Lung (tissue), 17 donors: ENCODE measurements at places on chromosomes 6 and 20. TPM values are rescaled to one million over a fixed set of nuclear protein-coding genes. Genes with fewer than 3 reads are reported as not detected.
A peak's percentile ranks its signal among the peaks of the same experiment; 100 is the strongest.

ZNF311 gene
- total RNA-seq: 3.1 TPM

IYD gene
- total RNA-seq: 1.9 TPM

DNA sequence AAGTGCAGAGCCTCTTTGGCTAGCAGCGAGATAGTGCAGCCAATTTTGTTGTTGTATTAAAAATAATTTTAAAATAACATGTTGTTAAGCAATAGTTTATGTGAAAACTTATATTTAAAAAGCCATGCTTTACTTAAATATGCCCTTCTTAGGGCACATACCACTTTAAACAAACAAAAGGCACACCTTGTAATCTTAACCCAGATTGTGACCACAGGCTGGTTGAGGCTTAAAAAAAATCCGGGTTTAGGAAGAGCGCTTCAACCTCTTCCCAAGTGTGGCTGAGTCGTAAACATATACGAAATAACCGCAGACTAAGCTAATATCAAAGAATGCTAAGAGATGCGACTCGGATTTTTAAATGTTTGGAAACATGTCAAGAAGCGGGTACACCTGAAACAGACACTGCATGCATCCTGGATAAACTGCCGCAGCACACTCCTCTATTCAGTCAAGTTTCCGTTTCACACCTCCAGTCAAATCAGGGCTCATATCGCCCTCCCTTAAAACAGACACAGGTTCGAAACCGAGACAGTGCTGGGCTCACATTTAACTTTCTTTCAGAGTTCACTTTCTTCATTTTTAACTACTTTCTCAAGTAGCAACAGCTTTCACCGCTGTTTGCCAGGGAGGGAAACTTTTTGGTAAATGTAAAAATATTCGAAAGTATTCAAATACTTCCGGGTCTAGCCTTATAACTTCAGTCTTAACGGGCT lies 1.5 kb downstream of the DEK start:
- H3K27me3 ChIP-seq: no peaks in the 10 kb centered on the region
- peaks cover 2% of the 10 kb centered on the region for H3K36me3 ChIP-seq
- DNase-seq: peak; percentile 46
- peak overlapping the region; percentile 32 for H3K4me3 ChIP-seq

SRSF6 gene
- 91.0 TPM for total RNA-seq

DNA sequence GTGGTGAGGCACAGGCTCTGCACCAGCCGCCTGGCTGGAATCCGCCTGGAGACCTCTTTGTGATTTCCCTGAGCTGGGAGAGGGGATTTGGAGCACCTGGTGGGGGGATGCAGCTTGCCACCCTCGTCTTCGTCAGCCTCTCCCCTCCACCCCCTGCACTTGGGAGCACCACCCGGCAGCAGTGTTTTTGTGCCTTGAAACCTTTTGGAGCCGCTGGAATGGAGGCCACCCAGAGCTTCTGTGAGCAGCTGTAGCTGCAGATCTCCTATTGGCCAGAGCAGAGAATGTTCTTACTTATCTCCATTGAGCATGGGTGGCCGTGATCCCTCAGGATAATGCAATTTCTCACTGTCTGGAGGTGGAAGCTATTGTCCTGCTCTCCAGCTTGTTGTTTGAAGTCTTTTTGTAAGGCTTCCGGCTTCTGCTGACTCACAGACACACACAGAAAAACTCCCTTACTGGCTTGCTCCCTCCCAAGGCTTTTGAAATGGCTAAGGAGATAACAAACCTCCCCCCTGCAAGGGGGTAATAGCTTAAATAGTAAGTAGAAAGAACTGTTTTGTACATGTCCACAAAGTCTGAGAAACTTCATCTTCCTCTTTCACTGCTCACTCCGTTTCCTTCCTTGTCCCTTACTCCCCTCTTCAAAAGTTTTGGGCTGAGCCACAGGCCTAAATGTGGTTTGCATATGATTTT lies 271.2 kb downstream of the PRL start:
- peaks cover 29% of the 10 kb centered on the region for H3K4me1 ChIP-seq
- no peaks in the 10 kb centered on the region for H3K27me3 ChIP-seq

ENPP1 gene
- total RNA-seq: 1.2 TPM

NDUFAF5 gene
- 23.7 TPM for total RNA-seq

DNA sequence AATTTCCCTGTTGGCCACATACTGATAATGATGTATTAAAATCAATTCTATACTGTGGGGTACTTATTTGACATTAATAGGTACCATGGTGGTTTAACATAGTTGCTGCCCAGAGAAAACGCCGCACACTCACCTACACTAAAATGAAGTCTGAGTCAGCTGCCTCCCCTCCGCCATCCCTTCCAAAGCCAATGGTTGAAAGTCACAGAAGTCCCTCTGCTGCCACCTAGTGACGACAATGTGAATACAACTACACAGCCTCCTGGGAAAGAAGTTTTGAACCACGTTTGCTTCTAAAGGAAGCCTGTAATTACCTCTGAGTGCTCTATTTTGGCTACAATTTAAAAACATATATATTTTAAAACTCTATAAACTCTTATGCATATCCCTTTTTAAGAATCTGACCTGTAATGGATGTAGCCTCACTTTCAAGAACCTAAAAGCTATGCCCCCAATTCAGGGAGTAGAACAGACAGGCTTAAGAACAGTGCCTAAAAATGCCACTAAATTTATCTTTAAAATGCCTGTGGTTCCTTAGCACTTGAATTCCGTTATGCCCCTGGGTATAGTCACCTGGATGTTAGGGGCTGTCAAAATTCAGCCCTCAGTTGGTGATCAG lies 20.6 kb upstream of the ECI2 start:
- H3K4me1 ChIP-seq: no peaks in the 10 kb centered on the region
- no peaks in the 10 kb centered on the region for H3K27me3 ChIP-seq
- DNase-seq: peak; percentile 84
- no peak overlapping the region for H3K27ac ChIP-seq

ERVFRD-1 gene
- total RNA-seq: 0.18 TPM

DNA sequence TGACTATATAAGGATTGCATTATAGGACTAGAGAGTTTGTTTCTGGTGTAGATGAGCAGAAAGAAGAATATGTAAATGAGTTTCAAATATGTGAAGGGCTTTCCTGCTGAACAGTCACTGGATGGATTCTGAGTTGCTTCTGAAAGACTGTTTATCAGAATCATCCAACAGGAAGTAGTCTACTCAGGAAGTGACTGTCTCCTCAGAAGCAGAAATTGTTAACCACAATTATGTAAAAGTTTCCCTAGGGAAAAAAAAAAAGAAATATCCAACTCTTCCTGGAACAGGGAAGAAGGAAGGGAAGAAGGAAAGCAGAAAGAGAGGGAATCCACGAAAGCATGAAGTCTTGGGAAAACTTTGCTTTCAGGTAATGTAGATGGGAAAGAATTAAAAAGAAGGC lies 138.9 kb downstream of the TENT5A start:
- DNase-seq: no peak
- no peak overlapping the region for H3K4me3 ChIP-seq
- peaks cover 3% of the 10 kb centered on the region for H3K4me1 ChIP-seq
- no peaks in the 10 kb centered on the region for H3K36me3 ChIP-seq
- H3K27me3 ChIP-seq: no peaks in the 10 kb centered on the region

DNA sequence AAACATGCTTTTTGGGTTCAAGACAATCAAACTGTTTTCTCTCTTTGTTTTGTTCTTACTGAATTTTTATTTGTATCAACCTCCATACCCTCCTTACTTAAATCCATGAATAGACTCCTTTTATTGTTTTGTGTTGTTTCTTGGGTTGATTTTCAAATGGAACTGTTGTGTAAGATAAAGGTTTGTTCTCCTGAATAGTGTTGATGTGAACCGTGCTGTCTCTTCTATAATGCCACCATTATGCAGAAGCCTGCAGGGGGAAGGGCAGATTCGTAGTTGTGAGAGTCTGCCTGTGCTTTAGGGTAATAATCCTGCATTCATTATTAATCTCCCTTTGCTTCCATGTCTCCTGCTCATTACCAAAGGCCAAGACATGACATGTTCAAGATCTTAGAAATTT lies 105.9 kb downstream of the CDKAL1 start:
- DNase-seq: no peak
- no peak overlapping the region for H3K4me3 ChIP-seq
- H3K27me3 ChIP-seq: no peaks in the 10 kb centered on the region
- H3K27ac ChIP-seq: no peak overlapping the region

DNA sequence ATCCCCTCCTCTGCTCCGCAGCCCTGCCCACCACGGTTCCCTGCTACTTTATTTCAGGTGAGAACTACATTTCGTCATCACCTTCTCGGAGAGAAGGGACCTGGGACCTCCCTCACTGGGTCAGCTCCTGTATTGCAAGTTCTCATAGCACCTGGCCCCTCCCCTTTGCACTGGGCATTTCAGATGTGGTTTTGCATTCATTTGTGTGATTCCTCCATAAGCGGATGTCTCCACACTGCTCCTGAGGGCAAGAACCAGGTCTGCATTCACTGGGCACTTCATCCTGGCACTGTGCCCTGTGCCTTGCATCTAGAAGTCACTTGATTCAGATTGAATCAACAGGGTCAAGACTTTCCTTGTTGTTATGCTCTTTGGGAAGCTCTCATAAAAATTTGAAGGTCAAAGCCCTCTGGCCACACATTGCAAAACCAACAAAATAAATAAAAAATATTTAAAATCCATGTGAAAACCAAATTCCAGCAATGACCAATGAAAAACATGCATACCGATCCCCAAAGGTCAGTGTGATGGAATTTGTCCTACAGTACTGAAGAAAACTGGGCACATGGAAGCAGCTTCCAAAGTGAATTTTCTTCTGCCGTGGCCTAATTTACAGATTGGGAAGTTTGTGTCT lies 89.1 kb upstream of the F13A1 start:
- H3K36me3 ChIP-seq: no peaks in the 10 kb centered on the region
- DNase-seq: no peak
- no peaks in the 10 kb centered on the region for H3K4me1 ChIP-seq
- H3K4me3 ChIP-seq: no peak overlapping the region

LRRC73 gene
- total RNA-seq: 2.0 TPM

PAK5 gene
- 0.51 TPM for total RNA-seq

DNA sequence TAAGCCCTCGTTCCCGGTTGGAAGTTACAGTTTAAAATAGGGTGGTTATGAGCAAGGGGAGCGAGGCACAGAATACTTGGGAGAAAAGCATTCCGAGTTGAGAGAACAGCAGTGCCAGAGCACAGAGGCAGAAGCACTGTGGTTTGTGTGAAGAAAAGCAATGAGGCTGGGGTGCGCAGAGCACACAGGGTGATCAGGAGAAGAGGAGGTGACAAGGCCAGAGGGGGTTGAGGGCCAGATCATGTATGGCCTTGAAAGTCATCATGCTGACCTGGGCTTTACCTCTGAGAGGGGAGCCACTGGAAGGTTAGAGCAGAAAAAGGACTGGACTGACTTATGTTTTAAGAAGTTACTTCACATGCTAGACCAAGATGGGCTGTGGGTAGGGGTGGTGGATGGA lies 3.5 kb upstream of the BTN3A2 start:
- DNase-seq: no peak
- H3K27ac ChIP-seq: no peak overlapping the region
- no peaks in the 10 kb centered on the region for H3K27me3 ChIP-seq

THBS2 gene
- total RNA-seq: 35.4 TPM

DNA sequence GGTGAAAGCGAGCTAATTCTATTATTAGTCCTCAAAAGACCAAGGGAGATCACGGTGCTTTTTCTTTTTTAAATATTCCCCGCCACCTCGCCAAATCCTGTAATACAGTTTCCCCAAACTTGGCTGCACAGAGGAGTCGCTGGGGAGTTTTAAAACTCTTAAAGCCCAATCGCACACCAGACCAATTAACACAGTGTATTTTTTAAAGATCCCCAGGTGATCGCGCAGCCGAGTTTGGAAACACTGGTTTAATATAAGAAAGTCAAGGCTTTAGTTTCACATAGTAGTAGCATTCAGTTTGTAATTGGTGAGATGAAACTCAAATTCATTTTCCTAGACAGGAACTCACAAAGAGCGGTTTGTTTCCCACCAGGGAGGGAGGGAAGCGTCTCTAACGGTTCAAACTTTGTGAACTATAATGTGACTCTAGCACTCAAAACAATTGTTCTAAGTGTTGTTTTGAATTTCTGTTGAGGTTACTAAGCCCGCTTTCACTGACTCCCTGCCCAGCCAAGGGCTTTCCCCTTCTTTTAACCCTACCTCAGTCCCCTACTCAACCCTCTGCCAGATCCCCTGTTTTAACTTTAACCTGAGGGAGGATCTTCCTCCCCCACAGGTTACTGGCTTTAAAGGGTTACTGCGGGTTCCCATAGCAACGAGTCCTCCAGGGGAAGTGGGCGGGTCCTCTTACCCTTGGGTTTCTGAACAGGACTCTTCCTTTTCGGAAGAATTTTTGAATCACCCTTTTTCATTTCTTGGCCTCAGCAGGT lies 25.7 kb upstream of the BTBD3 start:
- peak; percentile 87 for DNase-seq
- H3K4me3 ChIP-seq: peak overlapping the region; percentile 92
- no peaks in the 10 kb centered on the region for H3K27me3 ChIP-seq
- H3K4me1 ChIP-seq: peaks cover 15% of the 10 kb centered on the region
- no peaks in the 10 kb centered on the region for H3K36me3 ChIP-seq

- H3K4me3 ChIP-seq: no peak overlapping the region
- no peak overlapping the region for H3K27ac ChIP-seq
- no peaks in the 10 kb centered on the region for H3K4me1 ChIP-seq
- H3K27me3 ChIP-seq: no peaks in the 10 kb centered on the region
- no peak for DNase-seq
Measured at GRCh38 chr6:36940027-36940426, 14.5 kb upstream of the PI16 start.

SAMD3 gene
- total RNA-seq: 2.8 TPM

DNA sequence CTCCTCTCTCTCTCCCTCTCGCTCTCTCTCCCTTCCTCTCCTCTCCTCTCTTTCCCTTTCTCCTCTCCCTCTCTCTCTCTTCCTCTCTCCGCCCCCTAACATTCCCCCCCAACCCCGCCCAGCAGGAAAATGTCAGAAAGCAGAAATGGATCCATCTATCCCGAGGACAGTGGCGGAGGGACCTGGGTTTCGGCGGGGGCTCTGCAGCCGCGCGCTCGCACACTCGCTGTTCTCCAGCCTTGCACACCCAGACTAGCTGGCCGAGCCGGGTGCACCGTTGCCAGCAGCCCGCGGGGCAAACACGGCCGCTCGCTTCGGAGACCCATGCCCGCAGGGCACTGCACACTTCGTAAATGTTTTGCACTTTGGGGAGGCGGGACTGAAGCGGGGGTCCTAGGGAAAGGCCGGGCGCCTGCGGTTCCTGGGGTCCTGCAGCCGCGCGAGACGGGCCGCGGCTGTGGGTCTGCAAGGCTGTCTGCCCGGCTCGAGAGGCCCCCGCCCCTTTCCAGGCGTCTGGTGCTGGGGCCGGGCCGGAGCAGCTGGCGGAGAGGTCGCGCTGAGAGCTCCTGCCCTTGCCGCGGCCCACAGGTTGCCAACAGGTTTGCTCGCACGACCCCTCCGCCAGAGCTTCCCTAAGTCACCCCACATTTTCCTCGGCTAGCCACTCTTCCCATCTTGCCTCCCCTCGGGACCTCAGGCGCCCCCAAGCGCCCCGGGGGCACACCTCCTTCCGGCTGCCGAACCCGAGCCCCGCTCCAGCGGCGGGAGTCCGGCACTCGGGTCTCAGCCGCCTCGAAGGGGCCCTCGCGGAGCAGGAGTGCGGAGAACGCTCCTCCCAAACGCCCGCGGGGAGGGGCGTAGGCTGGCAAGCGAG lies 818 bp upstream of the MDGA1 start:
- peaks cover 10% of the 10 kb centered on the region for H3K4me1 ChIP-seq
- H3K36me3 ChIP-seq: no peaks in the 10 kb centered on the region
- H3K27ac ChIP-seq: no peak overlapping the region
- peak; percentile 68 for DNase-seq

GRCh38 chr6:77025736-77026223 lies 437.5 kb downstream of the HTR1B start:
- H3K4me3 ChIP-seq: no peak overlapping the region
- H3K4me1 ChIP-seq: no peaks in the 10 kb centered on the region
- no peaks in the 10 kb centered on the region for H3K27me3 ChIP-seq
